Large intestine (tissue), 12 donors: ENCODE measurements at places on chromosomes 2 and 18. TPM values are rescaled to one million over a fixed set of nuclear protein-coding genes. Genes with fewer than 3 reads are reported as not detected.

SLC23A3 gene
- 6.2 TPM for polyA plus RNA-seq

CABLES1 gene
- 11.1 TPM for polyA plus RNA-seq

VIL1 gene
- 498 TPM for polyA plus RNA-seq

SGPP2 gene
- polyA plus RNA-seq: 6.6 TPM

OSBPL1A gene
- polyA plus RNA-seq: 30.3 TPM

REG1A gene
- polyA plus RNA-seq: 2.5 TPM

CRYGD gene
- polyA plus RNA-seq: 0.52 TPM

GPR39 gene
- 9.5 TPM for polyA plus RNA-seq
